CD4-positive, alpha-beta memory T cell (primary cell): ENCODE measurements at places on chromosomes 7 and 10. TPM values are rescaled to one million over a fixed set of nuclear protein-coding genes. Genes with fewer than 3 reads are reported as not detected.
A peak's percentile ranks its signal among the peaks of the same experiment; 100 is the strongest.

Gene CYCS
- 54.2 TPM for total RNA-seq

GRCh38 chr7:2104107-2104710 is 128.5 kb downstream of the MAD1L1 start:
- DNase-seq = peak; percentile 44

Gene SNCG
- total RNA-seq = not detected

DNA sequence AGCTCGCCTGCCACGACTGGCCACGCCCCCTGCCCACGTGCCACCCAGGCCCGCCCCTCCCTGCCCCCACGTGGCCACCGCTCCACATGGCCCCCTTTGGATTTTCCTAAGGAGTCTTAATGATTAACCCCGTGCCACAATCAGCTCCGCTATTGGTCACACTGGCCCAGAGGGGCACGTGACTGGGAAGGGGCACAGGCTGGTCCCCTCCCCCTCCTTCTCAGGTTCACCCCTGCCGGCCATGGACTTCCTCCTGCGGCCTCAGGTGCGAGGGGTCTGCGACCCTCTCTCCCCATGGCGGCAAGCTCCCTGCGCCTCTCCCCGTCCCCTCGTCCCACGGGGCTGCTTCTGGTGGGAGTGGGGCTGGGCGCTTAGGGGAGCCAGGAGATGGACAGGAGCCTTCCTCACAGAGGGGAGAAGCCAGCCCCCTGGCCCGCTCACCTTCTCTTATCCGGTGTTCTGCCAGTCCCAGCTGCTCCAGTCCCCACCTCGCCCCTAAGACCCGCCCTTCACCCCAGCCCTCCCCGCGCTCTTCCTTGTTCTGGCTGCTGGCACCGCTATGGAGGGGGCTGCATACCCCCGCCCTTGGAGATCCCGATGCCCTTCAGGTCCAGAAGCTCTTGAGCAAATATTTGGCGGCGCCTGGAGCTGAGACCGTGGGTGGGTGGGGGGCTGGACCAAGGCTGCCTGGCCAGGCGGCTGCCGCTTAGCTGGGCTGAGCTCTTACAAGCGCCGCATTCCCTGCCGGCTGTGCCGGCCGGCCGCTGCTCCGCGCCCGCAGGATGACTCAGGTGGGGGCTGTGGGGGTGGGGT is 3.2 kb downstream of the SLC4A2 start:
- DNase-seq = no peak

Gene GIMAP1
- total RNA-seq = 93.7 TPM

GRCh38 chr7:27739909-27740448 is at the start of gene TAX1BP1:
TAX1BP1 (plus strand) TSS chr7:27740162; CDS start chr7:27748525, 8,363 bp downstream.
- peak; percentile 95 for DNase-seq

DNA sequence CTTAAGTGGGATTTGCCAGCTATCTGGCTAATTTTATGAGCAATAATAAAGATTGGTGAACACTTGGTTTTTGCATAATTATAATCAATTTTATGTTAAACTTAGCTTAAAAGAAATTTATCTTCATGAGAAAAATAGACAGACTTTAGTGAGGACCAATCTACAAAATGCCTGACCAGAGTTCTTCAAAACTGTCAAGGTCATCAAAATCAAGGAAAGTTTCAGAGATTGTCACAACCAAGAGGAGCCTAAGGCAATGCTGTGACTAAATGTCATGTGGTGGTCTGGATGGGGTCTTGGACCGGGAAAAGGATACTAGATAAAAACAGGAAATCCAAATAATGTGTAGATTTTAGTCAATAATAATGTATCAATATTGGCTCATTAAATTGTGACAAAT is 17.7 kb upstream of the FAM170B start:
- no peak for DNase-seq

- DNase-seq = no peak
Observed at GRCh38 chr7:48111596-48111995, 22.5 kb downstream of the UPP1 start.

- DNase-seq = no peak
Observed at GRCh38 chr10:58275908-58276307, 6.9 kb downstream of the CISD1 start.

Gene TMEM184A
- not detected for total RNA-seq

Gene ITGA8
- total RNA-seq = not detected

GRCh38 chr7:94908323-94909178 is 1.2 kb downstream of the PPP1R9A start:
- DNase-seq = no peak

GRCh38 chr10:26703096-26703495 is 5.6 kb downstream of the PDSS1 start:
- no peak for DNase-seq

DNA sequence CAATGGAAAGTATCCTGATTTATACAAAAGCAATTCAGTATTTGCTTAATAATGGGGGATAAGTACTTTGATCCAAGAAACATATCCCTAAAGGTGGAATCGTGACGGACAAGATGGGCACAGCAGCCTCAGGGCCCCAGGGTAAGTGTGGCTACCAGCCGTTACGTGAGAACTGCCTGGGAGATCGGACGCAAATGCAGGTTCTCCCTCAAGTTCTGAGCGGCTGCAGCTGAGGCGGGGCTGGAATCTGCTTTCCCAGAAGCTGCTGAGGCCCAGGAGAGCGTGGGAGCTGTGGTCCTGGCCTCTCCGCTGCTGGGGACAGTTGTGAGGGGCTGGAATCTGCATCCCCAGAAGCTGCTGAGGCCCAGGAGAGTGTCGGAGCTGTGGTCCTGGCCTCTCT is 13.5 kb downstream of the FOXL3 start:
- DNase-seq = no peak

DNA sequence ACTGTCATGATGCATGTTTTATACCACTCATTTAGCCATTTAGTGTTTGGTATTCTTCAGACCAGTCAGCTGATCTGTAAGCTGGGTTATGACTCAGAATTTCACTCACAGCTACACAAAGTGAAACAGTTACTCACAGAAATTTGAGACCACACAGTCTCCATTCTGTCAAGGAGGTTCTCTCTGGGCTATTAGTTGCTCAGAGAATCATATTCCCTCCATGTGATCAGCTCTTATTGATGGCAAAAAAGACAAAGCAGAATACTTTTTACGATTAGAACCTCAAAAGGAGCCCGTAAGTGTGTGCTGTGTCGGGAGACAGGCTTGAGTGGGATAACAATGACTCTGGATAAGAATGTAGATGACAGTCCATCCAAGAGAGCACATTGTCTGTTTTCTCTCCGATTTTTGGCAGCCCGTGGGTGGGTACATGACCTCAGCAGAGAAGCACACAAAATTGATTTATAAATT is 277.6 kb upstream of the SORCS1 start:
- DNase-seq = no peak

- no peak for DNase-seq
Observed at GRCh38 chr10:122362621-122363020, 11.9 kb upstream of the PLEKHA1 start.

DNA sequence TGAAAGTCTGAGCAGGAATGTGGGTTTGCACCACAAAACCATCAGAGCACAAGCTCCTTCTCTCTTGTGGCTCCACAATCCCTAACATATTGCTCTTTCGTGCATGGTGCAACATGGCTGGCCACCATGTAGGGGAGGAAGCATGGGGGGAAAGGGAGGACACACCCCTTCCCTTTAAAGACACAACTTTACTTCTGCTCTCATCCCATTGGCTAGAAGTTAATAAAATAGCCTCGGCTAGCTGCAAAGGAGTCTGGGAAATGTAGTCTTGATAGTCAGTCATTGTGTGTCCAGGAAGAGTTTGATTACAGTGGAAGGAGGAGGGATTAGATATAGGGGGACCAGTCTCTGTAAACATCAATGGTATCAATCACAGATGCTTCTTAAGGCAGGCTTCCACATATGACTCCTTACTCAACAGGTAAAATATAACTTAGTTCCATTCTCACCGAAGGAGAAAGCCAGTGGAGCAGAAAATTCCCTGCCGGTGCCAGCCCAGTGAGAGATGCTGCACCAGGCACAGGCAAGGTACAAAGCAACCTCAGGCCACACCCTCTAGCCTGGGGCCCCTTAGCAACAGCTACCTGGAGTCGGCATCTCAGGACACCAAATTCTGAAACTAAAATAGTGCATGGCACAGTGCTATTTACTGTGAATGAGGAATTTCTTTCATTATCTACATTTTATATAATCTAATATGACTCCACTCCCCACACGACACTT is 124.7 kb upstream of the CTBP2 start:
- no peak for DNase-seq

DNA sequence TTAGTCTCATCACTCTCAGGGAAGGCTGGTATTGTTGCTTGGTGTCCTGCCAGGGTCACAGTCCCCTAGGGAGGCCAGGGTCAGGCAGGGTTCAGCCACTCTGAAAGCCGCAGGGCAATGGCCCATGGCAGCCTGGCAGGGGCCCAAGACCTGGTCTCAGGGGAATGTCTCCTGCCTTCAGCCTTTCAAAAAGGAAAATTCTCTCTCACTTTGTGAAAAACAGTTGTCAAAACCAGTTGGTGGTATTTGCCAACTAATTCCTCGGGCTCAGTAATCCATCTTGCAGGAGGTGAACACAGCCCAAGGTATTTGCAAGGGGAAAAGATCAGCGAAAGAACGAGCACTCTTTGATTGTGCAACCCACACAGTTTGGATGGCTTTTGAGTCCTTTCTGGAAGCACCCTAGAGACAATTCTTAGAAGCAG is 101.5 kb downstream of the JCAD start:
- no peak for DNase-seq

- DNase-seq = no peak
Observed at GRCh38 chr7:81802251-81802650, 32.4 kb upstream of the HGF start.
